ENCODE measurements at places on chromosomes 13 and 19.

DNA sequence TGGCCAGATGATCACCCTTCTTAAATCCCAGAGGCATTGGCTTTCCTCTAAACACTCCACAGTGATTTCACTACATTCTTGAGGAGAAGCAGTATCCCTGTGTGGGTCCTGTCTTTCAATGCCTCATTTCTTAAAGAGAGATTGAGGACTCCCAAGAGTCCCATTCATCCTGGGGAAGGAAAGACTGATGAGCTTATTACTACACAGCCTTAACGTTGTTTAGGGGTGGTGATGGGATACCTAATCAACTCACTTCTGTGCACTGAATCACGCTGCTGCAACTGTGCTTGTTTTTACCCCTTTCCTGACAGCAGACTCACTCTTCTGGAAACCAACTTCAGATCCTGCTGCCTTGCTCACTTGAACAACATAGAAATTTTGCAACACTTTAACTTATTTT is 203.1 kb downstream of the RGCC start:
- no peak for DNase-seq

- peak; percentile 22 for DNase-seq
Measured at GRCh38 chr19:7989071-7989575, 16.3 kb downstream of the ELAVL1 start.

DNA sequence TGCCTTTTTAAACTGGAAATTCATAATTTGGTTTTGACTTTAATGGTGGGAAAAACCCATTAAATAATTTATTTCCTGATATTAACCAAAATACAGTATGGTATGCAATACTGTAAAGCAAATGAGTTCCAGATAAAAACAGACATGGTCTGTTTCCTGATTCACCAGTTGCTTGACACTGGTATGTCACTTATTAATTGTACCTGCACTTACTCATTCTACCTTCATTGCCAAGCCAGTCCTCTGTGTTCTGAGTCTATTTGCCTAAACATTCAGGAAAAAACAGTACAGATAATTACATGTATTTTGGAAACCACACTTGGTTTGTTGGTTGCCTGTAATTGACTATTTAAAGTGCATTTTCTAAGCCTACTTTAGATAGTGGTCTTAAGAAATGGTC is 159.3 kb downstream of the TNFRSF19 start:
- no peak for DNase-seq

DNA sequence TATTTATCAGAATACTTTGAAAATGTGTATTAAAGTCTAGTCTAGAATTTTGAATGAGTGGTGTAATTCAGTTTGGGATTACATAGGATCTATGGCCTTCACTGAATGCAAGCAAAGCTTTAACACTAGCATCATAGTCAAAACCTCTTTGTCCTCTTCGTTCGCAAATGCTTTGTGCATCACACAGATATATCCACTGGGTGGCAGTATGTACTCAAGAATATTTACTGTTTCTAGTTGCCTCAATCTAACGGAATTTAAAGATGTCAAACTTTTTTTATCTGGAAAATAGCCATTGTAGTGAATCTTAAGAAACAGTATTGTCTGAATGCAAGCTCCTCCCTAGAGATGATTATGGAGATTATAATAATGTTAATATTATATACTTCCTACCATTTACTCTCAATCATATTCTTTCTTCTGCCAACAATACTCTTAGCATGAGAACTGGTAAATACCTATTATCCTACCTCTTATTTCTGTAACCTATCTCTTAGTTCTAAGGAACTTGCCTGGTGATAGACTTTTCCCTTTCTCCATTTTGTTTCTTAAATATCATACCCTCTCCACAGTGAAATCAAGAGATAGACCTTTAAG is 25.8 kb downstream of the LACC1 start:
- DNase-seq, result peak; percentile 75
